ENCODE measurements at places on chromosomes 16 and 17.

DNA sequence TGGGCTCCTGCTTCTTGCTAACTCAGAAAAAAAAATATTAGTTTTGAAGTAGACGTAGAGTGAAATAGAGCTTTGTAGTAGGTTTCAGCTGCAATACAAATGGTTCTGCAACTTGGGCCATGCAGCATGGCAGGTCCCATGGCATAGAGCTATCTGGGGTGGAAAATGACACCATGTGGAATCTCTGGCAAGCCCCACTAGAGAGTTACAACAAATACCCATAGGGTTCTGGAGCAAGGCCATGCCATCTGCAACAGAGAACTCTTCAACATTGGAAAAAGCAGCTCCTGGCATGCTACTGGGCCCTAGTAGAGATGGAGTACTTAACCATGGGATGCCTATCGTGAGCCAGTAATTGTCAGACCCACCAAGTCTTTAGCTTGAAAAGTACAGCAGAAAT is 25.3 kb upstream of the RBBP6 start:
- DNase-seq: no peak

DNA sequence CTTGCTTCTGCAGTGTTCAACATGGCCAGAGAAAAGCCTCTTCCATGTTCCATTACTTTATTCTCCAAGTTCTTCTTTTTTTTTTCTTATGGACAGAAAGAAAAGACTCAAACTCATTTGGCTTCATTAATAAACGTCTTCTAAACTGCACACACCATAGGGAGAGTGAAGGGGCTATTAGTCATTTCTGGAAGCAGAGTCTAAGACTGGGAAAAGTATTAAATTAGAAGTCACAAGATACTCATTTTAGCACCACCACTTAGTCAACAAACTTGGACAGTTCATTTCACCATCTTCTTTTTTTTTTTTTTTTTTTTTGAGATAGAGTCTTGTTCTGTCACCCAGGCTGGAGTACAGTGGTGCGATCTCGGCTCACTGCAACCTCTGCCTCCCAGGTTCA is 52.8 kb downstream of the NOL11 start:
- DNase-seq: no peak

DNA sequence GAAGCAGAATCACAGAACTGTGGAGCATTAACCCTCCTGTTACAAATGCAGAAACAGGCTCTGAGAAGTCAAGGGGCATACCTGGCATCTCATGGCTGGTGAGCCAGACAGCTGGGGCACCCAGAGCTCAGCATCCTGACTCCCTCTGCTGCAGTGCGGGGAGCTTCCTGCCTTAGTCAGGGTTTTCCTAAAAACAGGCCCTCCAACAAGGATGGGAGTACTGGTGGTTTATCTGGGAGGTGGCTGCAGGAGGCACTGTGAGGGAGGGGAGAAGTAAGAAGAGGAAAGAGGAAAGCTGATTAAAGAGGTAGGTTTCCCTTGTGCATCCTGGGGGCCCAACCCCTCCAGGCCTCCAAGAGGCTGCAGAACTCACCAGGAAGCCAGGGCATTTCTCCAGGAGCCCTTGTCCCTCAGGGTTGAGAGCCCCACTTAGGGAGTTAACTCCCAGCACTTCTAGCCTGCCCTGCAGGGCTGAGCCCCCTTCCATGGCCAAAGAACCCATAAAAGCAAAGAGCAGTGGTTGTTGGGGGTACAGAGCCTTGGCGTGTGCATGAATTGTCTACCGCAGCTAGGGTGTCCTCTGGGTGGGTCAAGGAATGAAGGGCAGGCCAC is 261.5 kb upstream of the RPL38 start:
- DNase-seq: no peak

- DNase-seq: no peak
These were observed 34.2 kb downstream of the CD300LF start for GRCh38 chr17:74678541-74678940.

DNA sequence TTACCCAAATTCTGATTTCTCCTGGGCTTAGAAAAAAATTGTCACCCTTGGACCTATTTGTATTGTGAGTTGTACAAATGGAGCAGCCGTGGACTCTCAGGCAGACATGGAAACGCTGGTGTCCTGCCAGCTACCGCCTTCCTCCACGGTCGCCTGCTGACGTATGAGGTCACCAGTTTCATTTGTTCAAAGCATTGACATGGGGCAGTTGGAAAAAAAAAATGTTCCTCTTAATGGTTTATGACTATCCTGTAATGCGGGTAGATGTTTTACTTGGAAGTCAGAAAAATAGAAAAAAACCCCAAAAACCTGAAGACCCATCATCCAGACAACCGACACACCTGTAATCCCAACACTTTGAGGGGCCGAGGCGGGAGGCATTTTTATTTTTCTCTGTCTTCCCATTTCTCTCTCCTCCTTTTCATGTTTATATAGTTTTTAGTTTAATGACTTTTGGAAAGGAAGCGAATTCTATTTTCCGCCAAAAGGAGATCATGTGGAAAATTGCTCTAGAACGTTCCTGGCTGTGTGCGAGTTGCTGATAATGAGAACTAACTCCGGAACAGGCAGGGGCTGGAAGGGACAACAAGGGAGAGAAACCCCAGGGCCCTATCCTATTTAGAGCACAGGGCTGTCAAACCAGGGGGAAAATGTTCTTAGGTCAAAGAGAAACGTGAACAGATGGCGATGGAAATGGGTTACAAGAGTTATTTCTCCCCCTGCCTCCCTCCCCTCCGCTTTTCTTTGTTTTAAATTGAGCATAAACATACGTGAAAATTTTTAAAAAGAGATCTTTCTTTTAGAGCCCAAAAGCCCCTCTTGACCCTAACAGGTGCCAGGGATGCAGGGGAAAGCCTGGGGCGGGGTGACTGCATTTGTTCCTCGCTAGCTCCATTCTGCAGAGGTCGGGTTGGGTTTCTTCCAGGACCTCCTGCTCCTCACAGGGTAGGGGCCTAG is 13.7 kb downstream of the DNAH17 start:
- no peak for DNase-seq

GRCh38 chr16:4994719-4995434 is 36.7 kb downstream of the SEC14L5 start:
- no peak for DNase-seq

GRCh38 chr17:77786090-77786489 is 172.4 kb upstream of the TNRC6C start:
- no peak for DNase-seq

DNA sequence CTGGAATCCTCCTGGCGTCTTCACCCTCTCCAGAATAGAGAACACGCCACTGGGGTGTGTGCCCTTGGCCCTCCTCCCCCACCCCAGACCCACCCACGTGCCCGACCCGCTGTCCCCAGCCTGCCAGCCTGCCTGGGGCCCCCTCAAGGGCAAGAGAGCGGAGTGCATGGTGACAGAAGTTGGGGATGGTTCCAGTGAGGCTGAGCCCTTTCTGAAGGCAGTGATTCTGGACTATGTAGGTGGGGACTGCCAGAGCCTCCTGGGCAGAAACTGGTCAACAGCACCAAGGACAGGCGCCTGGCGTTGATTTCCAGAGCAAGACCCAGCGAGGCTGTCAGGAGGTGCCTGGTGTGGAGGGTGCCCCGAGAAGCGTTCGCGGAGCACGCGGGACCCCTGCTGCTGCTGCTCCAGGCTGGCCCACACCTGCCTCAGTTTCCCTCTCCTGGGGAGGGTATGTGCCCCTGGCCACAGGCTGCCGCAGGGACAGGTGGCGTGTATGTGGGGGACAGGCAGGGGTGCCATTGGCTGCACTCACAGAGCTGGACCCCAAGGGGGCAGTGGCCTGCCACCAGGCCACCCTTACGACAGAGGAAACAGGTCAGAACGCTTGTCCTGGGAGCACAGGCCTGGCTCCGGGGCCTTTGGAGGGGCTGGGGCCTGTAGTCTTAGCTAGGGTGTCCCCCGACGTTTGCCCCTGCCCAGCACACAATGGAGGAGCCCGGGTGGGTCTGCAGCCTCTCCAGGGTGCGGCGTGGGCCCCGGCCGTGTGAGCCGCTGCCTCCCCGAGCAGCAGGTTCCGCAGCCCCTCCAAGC is 1.2 kb downstream of the SSTR5 start:
- no peak for DNase-seq

GRCh38 chr17:59154721-59155438 is at the start of gene SKA2:
Gene SKA2, minus strand, starts transcription at chr17:59155186. Its CDS starts 23 bp downstream, at chr17:59155163.
- DNase-seq: no peak

DNA sequence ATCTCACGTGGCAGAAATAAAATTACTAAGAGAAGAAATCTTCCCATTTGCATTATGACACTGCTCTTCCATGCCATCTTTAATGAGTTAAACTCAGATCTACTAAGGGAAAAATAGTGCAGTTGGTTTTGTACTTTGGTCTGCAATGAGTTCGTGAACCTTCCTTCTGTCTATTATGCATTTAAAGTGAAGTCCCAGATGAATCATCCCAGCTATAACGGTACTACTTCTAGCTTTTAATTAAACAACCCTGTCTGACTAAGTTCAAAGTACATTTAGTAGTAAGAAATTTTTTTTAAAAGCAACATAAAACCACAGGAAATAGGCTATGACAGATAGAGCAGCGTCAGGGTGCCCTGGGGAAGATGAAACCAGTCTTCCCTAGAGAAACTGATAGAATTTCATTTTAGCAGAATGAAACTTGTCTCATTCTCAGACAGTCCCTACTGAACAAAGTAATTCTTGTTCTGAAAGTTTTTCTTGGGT is 1.8 kb downstream of the TMIGD1 start:
- DNase-seq: peak; percentile 70

- no peak for DNase-seq
These were observed 4.8 kb upstream of the AARSD1 start for GRCh38 chr17:42969001-42969581.

DNA sequence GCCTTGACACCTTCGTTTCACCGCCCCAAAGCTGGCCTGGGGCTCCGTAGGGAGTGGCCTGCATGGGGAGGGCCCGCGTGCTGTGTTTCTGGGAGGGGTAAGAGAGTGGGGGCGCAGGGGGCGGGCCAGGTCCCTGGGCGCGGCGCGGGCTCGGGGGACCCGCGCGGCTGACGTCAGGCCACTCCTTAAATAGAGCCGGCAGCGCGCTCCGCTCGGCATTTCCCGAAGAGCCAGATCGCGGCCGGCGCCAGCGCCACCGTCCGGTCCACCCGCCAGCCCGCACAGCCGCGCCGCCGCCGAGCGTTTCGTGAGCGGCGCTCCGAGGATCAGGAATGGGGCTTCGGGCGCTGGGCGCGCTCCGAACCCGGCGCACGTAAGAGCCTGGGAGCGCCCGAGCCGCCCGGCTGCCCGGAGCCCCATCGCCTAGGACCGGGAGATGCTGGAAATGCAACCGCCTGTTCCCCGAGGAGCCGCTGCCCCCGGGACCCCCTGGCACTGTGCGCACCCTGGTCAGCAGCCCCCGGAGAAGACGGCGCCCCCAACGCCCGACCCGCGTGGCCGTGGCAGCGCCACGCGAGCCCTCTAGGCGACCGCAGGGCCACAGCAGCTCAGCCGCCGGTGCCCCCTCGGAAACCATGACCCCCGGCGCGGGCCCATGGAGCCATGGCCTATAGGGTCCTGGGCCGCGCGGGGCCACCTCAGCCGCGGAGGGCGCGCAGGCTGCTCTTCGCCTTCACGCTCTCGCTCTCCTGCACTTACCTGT is at the start of gene HS3ST2:
TSS of gene HS3ST2 (plus strand) at position 215 of the 763 bp plus-strand sequence. CDS start at position 664, 449 bp downstream.
- no peak for DNase-seq

DNA sequence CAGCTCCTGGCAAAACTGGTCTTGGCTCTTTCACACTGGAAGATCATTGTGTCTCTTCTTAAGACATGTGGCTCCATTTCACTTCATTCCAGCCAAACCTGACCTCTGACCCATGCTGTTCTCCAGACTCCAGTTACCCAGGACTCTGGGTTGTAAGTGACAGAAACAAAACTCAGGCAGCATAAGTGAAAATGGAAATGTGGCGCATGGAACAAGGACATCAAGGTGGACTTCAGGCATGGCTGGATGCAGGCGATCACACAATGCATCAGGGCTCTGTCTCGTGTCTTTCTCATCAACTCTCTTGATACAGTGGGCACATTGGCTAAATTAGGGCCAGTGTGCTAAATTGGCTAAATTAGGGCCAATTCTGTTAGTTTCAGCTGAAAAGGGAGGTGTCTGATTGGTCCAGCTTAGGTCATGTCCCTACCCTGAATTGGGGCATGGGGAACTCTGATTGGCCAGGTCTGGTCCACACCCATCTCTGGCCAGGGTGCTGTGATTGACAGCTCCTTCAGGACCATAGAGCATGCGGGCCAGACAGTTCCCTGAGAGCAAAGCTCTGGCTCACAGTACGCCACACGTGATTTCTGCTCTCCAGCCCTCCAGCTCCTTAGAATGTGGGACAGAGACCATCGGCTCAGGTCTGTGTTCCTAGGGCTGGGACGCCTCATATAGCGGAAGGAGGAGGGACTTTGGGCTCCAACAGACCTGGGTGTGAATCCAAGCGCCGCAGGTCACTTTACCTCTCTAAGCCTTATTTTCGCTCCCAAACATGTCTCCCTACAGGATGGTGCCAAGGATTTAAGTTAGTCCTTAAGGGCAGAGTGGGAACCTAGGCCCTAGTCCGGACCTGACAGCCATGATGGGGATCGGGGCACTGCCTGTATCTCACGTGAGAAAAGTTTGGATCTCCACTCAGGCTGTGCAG is 17.5 kb downstream of the SOCS1 start:
- no peak for DNase-seq

- DNase-seq: peak; percentile 38
These were observed 10.2 kb upstream of the CENPT start for GRCh38 chr16:67857547-67858233.

- no peak for DNase-seq
These were observed 52.7 kb upstream of the KSR1 start for GRCh38 chr17:27403480-27404005.

GRCh38 chr16:69820926-69821541 is 58.9 kb downstream of the WWP2 start:
- no peak for DNase-seq

DNA sequence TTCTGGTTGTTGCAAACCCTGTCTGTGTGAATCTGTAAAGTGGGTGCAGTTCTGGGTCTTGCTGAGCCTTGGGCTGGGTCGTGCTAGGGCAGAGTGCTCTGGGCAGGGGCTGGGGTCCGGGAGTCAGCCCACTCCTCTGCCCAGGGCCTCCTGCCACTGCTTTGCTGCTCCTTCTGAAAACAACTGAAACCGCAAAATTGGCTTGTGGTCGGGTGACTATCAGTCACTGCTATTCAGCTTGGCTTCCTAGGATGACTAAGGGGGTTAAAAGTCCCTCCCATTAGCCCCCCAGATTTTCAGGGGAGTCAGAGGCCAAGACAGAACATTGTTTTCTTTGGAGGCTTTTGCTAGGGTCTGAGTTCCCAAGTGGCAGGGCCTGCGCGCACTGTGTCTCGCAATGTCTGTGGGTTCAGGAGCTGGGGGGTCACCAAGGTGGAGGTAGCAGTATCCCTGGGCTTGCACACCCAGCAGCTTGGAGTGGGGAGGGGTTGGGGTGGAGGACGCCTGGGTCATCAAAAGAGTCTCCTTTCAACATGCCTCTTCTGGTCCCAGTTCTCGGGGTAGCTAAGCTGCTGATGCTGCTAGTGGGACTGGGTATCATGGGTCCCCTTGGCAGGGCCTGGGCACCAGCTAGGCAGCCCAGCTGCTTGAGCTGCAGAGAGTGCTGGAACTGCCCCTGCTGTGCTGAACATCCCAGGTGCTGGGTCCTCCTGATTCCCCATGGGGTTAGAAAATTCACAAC is 13.5 kb upstream of the TBX21 start:
- DNase-seq: no peak

GRCh38 chr17:74104921-74105320 is 98.6 kb upstream of the RPL38 start:
- DNase-seq: no peak

GRCh38 chr16:65312071-65312470 is 190.2 kb upstream of the CDH11 start:
- no peak for DNase-seq
